ENCODE measurements at places on chromosomes 5 and 9.

GRCh38 chr9:120440791-120441190 is 139.2 kb downstream of the CDK5RAP2 start:
- DNase-seq = no peak

DNA sequence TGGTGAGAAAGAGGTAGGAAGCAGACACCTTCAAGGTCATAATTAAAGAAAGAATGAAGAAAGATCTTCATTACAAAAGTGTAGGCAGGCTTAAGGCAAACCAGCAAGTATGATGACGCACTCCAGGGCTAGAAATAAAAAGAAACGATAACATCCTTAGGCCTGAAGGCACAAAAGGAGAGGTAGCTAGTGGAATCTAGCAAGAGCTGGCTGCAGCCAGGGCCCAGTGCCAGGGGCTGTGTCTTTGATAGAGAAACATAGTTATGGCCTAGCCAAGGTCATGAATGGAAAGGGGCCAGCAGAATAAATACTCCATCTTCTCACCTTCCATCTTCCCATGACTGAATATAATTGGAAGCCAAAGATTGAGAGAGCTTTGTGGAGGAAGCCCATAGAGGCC is 6.8 kb upstream of the SH3TC2 start:
- no peak for DNase-seq

- DNase-seq = no peak
These were observed 100.7 kb downstream of the PAM start for GRCh38 chr5:102855681-102856388.

- no peak for DNase-seq
These were observed 3.1 kb upstream of the IFNK start for GRCh38 chr9:27520986-27521385.

GRCh38 chr5:45189481-45189880 is 380.7 kb downstream of the MRPS30 start:
- no peak for DNase-seq

DNA sequence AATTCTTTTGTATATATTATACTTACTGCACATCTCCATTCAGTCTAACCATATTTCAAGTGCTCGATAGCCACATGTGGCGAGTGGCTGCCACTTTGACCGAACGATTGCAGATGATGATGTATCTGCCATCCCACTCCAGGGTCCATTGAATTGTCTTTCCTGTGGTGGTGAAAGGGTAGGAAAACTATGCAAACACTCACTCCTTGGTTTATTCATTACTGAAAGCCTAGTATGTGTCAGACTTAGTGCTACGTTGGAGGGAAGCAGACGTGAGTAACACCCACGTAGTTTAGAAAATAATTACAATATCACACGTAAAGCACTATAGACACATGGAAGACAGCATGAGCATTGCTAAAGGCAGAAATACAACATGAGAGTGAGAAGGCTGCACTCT is 353.7 kb downstream of the CSNK1G3 start:
- DNase-seq = no peak

DNA sequence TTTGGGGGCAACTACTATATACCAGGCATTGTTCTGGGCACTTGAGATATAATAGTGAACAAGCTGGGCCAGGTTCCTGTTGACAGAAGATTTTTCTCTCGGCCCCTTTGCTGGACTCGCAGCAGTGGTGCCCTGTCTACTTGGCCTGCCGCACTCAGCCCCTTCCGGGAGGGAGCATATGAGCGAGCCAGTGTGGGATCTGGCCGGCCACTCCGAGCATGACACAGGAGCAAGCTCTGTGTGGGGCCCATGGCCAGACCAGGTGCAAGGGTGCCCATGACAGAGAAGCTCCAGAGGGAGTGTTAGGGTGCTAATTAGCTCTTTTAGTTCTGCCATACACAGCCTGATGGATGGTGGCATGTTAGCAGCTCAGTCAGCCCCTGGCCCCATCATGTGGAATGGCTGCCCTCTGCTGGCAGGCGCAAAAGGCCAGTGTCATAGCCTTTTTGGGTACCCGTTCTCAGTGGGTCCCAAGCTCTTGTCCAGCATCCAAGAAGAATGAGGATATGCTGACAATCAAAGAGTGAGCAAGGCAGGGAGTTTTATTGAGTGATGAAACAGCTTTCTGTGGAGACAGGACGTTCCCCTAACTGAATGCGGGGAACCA is 9.3 kb upstream of the KIF4B start:
- DNase-seq = peak; percentile 55

DNA sequence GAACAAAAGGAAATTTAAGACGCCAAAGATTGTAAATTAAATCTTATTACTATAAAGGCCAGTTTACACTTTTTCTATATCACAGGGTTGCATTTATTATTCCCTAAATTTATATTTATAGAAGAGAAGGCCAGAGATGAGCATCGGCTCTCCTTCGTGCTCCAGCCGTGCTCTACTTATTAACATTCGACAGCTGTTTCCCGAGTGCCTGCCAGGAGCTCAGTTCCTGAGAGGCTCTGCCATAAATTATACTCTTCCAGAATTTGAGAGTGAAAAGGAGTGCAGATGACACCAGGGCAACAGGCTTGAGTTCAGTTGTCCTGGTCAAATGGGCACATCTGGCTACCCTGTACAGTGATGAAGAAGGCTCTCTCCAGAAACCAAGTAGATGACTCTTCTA is 70.1 kb downstream of the PCSK5 start:
- no peak for DNase-seq

- DNase-seq = no peak
These were observed 14.1 kb downstream of the NDUFA8 start for GRCh38 chr9:122145592-122145863.

DNA sequence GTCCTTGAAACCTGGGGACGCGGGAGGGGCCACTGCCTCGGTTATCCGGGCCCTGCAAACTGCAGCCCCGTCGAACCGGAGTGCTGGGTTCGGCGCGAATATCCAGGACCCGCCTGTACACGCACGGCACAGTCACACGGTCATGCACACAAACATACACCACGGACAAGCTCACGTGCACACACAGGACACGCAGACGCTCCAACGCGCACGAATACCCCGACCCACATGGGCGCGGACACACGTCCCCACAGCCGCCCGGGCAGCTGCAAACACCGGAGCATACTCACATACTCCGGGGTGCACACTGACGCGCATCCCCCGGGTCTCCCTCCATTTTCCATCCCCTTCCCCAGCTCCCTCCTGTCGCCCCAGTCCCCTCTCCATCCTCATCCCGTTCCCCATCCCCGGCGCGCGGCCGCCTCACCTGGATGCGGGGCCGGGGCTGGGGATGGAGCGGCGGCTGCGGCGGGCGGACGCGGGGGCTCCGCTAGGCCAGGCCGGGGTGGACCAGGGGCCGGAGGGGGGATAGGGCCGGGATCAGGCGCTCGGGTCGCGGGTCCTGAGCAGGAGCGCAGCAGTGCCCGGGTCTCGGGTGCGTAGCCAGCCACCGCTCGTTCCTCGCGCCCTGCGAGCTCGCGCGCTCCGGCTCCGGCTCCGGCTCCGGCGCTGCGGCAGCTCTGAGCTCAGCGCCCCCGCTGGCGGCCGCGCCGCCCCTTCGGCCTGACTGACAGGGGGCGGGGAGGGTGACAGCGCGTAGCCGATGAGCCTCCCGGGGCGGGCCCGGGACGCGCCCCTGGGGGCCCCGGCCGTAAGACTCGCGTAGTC is at the start of the genes EIF4E1B and SNCB:
Gene EIF4E1B, plus strand, starts transcription at position 823 of the 828 bp plus-strand sequence. CDS start 12,113 bp downstream, outside the sequence.
Gene SNCB, minus strand, starts transcription at position 682 of the 828 bp plus-strand sequence. CDS start 880 bp downstream, outside the sequence.
- DNase-seq = peak; percentile 76

- DNase-seq = no peak
These were observed 35.8 kb downstream of the DCAF10 start for GRCh38 chr9:37836386-37836785.

DNA sequence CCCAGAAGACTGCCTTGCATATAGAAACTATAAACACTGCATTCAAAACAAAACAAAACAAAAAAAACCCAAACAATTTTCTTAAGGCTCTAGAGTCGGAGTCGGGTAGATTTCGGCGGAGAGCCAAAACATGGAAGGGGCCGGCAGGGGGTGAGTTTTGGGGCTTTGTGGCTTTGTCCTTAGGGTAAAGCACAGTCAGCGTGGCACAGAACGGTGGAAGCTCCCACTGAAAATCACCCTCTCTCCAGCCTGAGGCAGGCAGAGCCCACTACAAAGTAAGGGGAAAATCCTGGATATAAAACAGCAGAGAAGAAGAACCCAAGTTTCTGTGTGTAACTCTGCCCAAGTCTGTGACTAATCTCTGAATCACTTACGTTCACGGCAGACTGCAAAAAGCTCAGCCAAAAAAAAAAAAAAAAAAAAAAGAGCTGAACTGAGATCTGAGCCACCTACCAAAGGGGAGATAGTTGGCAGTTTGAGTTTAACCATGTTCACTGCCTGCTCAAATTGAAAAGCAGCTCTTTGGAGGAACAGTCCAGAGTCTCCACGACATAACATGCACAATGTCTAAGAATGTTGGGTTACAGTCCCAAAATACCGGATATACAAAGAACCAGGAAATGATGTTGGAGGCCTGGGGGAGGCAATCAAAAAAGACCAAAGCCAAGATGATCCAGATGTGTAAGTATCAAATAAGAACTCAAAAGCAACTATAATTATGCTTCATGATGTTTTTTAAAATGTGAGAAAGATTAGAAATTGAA is 26.6 kb upstream of the OR2K2 start:
- no peak for DNase-seq

DNA sequence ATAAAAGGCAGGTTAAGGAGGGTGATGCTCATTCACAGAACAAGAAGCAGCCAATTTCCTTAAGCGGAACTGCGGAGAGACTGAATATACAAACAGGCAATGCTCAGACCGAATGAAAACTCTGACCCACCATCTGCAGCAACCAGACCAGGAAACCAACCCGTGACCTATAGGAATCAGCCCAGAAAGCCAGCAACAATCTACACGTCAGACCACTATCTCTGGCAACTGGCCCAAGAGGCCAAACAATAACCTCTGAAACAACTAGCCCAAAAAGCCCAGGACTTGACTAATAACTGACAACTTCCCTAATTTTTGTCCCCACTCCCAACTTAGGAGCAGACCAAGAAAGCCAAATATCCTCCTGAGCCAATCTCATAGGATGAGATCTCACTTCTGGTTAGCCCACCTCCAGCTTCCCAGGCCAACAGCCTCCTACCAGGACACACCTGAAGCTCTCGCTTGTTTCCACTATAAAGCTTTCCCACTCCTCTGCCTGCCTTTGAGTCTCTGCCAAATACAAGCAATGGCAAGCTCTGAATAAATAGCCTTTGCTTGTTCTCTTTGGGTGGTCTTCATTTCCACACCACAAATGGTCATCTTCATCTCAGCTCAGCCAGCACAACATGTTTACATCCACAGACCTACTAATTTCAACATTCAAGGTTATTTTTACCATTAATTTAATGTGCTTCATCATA is 168.5 kb downstream of the HSD17B3 start:
- DNase-seq = no peak

DNA sequence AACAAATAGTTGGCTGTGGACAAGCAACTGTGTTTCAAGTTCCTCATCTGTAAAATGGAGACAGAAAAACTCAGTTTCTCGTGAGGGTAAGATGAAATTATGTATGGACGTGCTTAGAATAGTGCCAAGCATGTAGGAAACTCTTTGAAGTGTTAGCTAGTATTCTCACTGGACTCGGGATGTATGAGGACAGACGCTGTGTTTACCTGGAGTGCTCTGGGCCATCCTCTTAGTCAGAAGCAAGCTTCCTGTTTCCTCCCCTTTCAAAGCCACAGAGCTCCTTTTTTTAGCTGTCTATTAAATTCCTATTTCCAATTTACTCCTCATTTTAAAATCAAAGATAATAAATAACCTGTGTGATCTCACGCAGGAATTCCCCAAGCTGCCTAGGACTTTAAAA is 23.8 kb upstream of the IQGAP2 start:
- no peak for DNase-seq

All from stimulated activated CD8-positive, alpha-beta memory T cell treated with anti-CD3 and anti-CD28 coated beads, Interleukin-4, amount 100 ng/mL, for 48 hours (primary cell).